ENCODE measurements at places on chromosomes 4 and X. TPM values are rescaled to one million over a fixed set of nuclear protein-coding genes. Genes with fewer than 3 reads are reported as not detected.

FAM47A gene
- not detected for total RNA-seq

ACE2 gene
- not detected for total RNA-seq

TBC1D9 gene
- 31.6 TPM for total RNA-seq

CXCL6 gene
- total RNA-seq, result 18.5 TPM

RNF150 gene
- 5.2 TPM for total RNA-seq

IGSF1 gene
- total RNA-seq, result 3.5 TPM

CENPVL2 gene
- 0.25 TPM for total RNA-seq

AADAT gene
- 10.3 TPM for total RNA-seq

NPFFR2 gene
- total RNA-seq, result 0.64 TPM

NSDHL gene
- 34.2 TPM for total RNA-seq

GABRE gene
- 1.8 TPM for total RNA-seq

TCP11X2 gene
- total RNA-seq, result not detected

TBX22 gene
- not detected for total RNA-seq

MAGEA4 gene
- total RNA-seq, result not detected

AKAP14 gene
- total RNA-seq, result not detected

SERPINA7 gene
- not detected for total RNA-seq

ZXDA gene
- 1.8 TPM for total RNA-seq

UGT2B17 gene
- total RNA-seq, result not detected

FAM3A gene
- 20.9 TPM for total RNA-seq

PDCL2 gene
- total RNA-seq, result not detected

HSFX4 gene
- not detected for total RNA-seq

GYPA gene
- total RNA-seq, result not detected

TLR3 gene
- 2.6 TPM for total RNA-seq

KCTD8 gene
- 0.68 TPM for total RNA-seq

CNKSR2 gene
- total RNA-seq, result 2.2 TPM

FAM184B gene
- 0.54 TPM for total RNA-seq

CPE gene
- 385 TPM for total RNA-seq

PCDH11X gene
- 0.31 TPM for total RNA-seq

MAP7D2 gene
- total RNA-seq, result 1.3 TPM

SHOX gene
- total RNA-seq, result not detected

Data from astrocyte (in vitro differentiated cells and primary cell).